Stromal cell of bone marrow (primary cell): ENCODE measurements at places on chromosomes 7 and 10.

GRCh38 chr10:124291001-124291701 lies 127.6 kb downstream of the OAT start:
- no peak for DNase-seq

DNA sequence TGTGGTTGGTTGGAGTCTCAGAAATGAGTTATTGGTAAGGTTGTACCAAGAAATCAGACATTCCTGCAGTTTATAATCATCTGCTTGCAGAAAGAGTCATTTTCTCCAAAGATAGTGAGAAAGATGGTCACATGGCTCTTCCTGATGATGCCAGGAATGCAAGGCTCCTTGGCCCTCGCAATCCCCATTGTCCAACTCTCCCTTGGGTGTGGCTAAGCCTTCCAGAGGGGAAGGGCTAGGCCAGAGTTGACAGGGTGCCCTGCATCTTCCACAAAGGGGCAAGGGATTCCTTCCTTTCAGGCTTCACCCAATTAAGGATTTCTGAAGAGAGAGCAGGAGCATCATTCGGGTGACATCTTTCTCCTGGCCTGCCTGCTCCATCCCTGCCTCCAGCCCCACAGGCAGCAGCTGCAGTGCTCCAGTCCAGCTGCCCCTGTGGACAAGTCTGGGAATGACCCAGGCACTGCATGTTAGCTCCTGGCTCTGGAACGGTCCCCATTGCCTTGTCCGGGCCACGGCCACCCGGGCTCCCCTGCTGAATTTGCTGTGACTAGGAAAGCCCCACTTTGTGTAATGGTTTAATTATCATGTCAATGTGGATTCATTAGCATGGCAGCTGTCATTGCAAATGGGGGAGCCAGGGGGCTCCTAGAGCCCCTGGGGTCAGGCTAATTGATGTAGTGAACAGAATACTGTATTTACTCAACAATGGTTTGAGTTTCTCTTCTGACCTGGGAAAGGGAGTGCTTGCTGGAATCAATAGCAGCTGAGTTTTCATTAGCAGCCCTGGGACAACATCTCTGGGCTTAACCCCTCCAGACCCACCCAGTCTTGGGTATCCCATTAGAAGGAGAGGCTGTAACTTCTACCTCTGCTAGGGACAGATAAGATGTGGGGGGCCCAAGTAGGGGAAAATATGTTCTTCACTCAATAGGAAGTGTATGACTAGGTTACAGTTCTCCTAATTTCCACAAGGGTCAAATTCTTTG lies 112.6 kb upstream of the TBX20 start:
- DNase-seq, result no peak

DNA sequence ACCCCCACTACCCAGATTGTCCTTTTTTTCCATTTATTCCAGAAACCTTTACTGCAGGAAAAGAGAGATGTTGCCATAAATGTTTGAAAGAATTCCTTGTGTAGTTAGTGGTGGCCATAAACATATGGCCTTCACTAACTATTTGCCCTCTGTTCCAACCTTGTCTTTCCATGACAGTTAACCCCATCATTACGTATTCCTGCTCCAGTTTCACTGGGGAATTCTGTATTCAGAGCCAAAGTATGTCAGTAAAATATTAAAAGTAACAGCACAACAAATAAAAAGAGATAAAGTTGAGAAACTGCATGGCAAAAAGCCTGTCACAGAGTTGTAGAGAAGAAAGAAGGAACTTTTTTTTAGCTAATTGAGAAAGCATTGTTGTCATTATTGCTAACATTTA lies 261.3 kb downstream of the BICC1 start:
- no peak for DNase-seq

DNA sequence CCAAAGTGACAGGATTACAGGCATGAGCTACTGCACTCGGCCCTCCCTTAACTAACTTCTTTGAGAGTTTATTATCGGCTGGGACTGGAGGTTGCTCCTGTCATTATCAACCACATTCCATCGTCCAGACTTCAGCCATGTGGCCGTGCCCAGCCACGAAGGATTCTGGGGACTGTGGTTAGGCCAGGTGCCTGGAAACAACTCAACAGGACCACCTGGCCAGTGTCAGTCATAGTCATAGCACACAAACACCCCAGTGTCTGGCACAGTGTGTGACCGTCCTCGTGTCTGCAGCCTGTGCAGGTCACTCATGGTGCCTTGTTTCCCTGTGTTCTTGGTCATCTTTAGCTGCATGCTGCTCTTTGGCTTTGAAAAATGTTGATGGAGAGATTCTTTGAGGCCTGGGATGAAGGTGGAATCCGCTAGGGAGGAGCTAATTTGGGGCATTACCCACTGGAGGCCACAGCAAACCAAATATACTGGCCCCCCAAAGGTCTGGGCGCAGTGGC lies 12.7 kb upstream of the AMZ1 start:
- no peak for DNase-seq

- no peak for DNase-seq
Observed at GRCh38 chr7:151243045-151243349, 5.5 kb downstream of the SMARCD3 start.

GRCh38 chr10:11189582-11190376 lies 172.1 kb downstream of the CELF2 start:
- DNase-seq, result no peak

GRCh38 chr7:115988401-115988800 lies 42.2 kb downstream of the TFEC start:
- no peak for DNase-seq

DNA sequence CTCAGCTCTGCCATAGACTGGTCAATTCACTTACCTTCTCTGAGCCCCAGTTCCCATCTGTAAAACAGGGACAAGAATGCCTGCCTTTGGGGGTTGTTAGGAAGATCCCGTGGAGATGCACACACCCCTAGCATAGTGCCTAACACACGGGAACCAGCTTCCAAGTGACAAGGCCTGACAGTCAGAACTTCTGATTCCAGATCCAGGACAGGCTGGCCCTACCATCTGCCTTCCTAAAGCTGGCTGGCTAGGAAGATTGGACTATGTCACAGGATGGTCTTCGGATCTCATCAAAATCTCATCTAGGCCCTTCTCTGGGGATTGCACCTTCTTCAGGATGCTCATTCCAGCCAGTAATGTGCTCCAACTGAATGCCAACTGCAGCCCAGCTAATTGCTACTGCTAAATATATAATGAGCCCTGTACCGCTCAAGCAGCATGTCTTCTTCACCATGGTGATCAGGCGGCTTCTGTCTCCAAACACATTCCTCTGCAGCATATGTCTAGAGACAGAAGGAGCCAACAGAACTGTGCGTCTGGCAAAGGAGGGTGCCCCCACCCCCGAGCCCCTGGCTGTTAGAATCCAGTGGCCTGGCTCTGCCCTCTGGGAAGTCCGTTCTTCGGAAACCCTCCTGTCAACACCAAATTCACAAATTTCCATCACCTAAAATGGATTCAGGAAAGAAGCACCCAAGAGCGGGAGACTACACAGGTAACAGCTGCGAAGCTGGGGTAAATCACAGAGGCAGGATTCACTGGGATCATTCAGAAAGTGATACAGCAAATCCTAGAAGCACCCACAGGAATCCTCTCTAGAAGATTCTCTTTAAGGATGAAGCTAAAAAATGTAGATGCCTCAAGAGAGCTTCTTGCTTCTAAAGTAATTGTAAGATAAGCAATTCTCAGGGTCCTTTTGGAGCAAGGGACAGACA lies 142.1 kb upstream of the EEPD1 start:
- DNase-seq, result no peak

DNA sequence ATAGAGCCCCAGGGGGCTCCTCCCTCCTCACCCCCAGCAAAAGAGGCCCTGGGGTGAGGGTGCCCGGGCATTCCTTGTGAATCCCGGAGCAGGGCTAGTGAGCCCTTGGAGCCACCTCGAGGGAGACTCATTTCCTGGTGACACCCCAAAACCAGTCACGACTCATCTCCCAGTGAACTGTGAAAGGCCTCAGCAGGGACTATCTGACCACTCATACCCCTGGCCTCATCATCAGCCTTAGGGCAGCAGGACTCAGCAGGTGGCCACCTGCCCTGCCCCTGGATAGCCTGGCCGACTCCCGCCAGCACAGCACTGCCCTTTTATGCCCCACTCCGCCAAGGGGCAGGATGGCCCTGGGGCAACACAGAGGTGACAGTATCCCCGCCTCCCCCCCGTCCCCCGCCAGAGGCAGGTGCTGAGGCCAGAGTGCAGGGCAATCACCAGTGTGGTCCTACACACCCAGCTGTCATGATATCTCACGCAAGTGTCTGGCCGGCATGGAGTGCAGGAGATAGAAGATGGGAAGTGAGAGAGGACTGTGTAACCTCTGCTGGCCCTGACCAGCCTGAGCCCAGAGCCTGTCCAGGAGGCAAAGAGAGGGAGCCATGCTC lies 3.2 kb downstream of the SNCG start:
- no peak for DNase-seq

GRCh38 chr7:22781230-22781711 lies 41.4 kb downstream of the TOMM7 start:
- no peak for DNase-seq

GRCh38 chr7:148729984-148730733 lies 31.5 kb downstream of the CUL1 start:
- DNase-seq, result no peak

GRCh38 chr10:3800586-3800985 lies 15.6 kb upstream of the KLF6 start:
- no peak for DNase-seq

- DNase-seq, result no peak
Observed at GRCh38 chr7:151682831-151683614, 163.3 kb upstream of the RHEB start.
